Hematopoietic multipotent progenitor cell treated with erythropoietin and hydrocortisone succinate and interleukin-3 and kit ligand, for 6 days (in vitro differentiated cells): ENCODE measurements at places on chromosomes 4 and X.

DNA sequence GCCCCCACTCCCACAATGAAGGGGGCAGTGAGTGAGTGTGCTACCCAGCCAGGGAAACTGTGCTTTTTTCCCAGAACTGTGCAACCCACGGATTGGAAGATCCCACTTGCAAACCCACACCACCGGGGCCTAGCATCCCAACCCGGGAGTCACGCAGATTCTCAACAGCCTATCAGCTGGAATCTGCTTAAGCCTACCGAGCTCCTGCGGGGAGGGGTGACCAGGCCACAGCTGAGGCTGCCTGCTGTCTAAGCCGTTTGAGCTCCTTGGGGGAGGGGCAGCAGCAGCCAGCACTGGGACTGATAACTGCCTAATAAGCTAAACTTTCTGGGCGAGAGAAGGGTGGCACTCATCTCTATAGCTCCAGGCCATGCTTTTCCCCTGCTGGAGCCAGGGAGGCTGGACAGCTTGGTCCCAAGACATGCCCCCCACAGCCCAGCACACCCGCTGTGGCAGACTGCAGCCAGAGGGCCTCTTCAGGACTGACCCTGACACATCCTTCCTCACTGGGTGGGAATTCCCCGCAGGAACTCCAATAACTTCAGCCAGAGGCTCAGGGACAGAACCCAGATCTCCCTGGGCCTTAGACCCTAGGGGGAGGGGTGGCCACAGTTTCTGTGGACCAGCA is 161.3 kb upstream of the MAGEB18 start:
- DNase-seq, result no peak

DNA sequence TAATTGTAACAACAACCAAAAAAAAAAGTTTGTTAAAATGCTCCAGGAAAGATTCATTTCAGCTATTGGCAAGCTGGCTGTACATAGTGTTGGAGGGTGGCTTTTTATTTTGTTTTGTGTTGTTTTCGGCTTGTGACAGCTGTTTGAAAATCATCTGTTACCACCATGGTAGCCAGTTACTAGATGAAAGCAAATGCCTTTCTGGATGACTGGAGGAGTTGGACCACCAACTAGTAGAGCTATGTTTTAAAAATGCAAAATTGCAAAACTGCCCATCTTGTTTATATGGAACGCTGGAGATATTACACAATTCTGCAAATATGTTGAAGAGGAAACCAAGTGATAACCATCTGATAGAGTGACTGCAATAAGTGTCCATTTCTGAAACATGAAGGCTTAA is 53.2 kb upstream of the TNIP3 start:
- DNase-seq, result peak; percentile 33

GRCh38 chrX:56343664-56344063 is 111.5 kb downstream of the KLF8 start:
- DNase-seq, result no peak

DNA sequence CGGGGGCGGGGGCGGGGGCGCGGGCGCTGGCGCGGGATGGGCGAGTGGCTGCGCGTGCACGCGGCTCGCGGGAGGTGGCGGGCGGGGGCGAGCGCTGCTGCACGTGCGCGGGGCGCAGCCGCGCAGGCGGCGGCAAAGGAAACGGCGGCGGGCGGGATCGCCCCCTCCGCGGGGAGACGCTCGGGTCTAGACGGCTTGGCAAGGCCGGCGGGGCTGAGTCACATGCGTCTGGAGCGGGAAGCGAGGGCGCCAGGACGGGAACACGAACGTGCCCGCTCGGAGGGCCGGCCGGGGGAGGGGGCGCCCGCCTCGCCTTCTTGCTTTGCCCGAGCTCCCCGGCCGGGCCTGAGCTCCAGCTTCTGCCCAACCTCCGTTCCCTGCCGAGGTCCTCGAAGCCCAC is 4.3 kb upstream of the HAUS7 start:
- peak; percentile 22 for DNase-seq

DNA sequence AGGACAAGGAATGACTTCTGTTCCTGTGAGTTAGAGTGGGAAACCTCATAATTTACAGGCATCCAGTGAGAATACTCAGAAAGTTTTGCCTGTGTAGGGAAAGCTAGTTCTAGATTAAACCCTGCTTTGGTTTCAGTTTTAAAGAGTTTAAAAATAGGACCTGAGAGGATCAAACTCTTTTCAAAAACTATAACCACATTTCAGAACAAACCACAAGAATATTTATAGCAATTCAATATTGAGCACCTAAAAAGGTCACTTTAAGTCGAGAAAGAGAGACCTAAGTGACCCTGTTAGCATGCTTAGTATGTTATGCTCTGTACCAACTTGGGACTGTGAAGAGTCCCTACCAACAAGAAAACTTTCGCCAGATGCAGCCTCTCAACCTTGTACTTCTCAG is 17.4 kb upstream of the PWWP3B start:
- DNase-seq, result no peak

DNA sequence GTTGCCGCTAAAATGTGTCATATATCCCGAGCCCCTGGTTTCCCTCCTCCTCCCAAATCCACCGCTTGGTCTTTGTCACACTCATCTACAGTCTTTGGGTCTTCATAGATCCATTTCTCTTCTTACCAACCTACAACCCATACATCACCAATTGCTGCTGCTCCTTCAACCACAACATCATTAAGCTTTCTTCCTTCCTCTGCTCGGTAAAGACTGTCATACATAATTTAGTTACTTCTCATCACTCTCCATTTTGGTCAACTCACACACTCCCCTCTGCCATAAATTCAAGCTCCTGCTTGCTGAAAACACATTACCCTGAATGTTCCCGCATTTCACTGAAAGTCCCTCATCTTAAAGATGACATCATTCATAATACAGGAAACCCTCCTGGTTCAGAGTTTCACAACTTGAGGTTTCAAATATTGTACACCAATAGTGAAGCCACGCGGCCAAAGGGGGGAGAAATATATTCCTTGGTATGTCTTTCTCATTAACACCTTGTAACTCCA is 1.7 kb upstream of the DCTD start:
- DNase-seq, result peak; percentile 54

DNA sequence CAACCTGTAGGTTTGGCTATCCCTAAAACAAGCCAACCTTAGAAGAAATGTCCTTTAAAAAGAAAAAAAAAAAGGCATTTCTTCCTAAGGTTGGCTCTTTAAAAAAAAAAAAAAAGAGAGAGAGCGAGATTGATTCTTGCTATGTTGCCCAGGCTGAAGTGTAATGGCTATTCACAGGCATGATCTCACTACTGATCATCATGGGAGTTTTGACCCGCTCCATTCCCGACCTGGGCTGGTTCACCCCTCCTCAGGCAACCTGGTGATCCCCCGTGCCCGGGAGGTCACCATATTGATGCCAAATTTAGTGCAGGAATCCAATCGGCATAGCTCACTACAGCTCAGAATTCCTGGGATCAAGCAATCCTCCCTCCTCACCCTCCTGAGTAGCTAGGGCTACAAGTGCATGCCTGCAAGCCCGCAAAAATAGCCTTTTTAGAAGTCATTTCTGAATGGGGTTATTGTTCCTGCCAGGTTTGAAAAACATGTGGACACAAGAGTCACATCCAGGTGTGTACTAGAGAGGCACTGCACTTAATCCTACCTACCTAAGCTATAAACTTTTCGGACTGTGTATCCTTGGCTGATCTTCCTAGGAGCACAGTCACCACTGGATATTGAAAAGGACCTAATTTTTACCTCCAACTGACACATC is 61.4 kb upstream of the ZCCHC13 start:
- DNase-seq, result no peak

GRCh38 chr4:163618845-163619244 is 124.4 kb downstream of the TMA16 start:
- no peak for DNase-seq

GRCh38 chr4:2832309-2832980 is 11.2 kb upstream of the ADD1 start:
- DNase-seq, result no peak

- DNase-seq, result no peak
Measured at GRCh38 chrX:21982311-21982710, 41.8 kb downstream of the SMS start.

GRCh38 chrX:13000301-13000811 is 25.4 kb downstream of the TMSB4X start:
- no peak for DNase-seq

DNA sequence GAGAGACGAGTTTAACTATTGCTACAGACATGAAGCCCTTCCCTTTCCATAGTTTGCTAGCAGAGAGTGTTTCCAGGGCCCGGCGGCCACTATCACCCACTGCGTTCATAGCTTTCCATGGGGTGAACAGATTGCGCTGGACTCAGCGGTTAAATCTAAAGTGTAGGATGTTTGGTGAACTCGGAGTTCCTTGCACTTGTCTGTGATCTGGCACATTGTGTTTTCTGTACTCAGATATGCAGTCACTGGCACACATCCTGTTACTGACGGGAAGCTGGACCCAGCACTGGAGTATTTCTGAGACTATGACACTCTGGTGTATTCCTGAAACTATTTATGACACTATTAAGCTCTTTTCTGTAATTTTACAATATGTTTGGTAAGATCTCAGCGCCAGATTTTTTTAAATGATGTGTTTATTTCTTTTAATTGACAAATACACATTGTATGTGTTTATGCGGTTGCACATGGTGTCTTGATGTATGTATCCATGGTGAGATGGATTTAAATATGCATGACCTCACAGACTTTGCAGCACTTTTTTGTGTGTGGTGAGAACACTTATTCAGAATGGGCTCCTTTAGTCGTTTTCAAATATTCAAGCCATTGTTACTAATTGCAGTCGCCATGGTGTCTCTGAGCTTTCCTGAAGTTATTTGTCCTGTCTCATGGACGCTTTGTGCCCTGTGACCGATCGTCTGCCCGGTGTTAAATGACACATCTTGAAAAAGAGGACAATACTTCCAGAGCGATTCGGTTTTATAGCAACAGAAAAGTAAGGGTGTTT is 14.1 kb downstream of the CD99 start:
- DNase-seq, result no peak

GRCh38 chrX:135432881-135433521 is 11.3 kb downstream of the SMIM10L2A start:
- no peak for DNase-seq

DNA sequence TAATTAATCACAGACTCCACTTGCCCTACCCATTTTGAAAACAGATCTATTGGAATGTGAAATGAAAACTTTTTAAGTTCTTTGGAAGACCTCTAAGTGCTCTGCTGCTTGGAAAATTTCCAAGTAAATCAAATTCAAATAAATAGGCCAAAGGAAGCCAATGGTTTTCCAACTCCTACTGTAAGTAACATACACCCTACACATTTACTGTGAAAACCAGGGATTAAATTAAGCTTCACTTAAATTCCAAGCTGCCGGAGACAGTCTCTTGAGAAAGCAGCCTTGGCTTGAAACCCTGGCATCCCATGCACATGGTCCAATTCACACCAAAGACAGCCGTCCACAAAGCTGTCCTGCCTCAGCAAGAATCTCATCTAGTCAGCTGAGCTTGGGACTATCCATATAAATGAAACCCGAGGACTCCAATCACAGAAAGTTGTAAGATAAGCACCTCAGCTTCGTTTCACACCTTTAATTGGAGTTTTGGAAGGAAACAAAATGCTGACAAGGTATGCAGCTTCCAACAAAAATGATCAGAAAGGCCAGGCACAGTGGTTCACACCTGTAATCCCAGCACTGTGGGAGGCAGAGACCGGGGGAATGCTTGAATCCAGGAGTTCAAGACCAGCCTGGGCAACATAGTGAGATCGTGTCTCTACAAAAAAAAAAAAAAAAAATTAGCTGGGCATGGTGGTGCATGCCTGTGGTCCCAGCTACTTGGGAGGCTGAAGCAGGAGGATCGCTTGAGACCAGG is 88.6 kb downstream of the APBB2 start:
- DNase-seq, result no peak
